ENCODE measurements at places on chromosomes 3 and 15.
A peak's percentile ranks its signal among the peaks of the same experiment; 100 is the strongest.

- no peaks in the 10 kb centered on the region for H3K36me3 ChIP-seq
- no peaks in the 10 kb centered on the region for H3K4me1 ChIP-seq
- DNase-seq: no peak
- peaks cover 28% of the 10 kb centered on the region for H3K27me3 ChIP-seq
Measured at GRCh38 chr3:10548992-10549391, 43.6 kb upstream of the ATP2B2 start.

DNA sequence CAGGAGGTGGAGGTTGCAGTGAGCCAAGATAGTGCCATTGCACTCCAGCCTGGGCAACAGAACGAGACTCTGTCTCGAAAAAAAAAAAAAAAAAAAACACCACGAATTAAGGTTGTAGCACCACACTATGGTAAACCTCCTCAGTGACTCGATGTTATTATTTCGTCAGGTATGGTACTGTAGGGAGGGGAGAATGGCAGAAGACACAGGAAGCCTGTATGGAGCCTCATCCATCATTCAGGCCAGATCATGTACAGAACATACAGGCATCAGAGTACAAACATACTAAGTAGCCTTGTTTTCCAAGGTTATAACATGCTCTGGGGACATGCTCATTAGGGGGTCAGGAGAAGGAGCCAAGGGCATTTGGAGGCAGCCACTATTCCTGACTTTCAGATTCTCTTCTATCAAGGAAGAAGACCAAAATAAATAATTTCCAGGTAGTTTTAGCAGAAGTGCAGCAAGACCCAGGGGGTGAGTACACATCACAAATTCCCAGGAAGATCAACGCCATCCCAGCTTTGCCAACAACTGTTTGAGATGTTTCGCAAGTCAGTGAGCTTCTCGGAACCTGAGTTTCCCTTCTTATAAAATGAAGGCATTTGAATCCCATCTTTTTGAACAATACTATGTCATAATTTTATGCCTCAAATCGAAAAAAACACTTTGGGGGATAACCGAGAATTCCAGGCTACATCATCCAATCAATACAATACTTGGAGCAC is 79.8 kb downstream of the FOXP1 start:
- no peaks in the 10 kb centered on the region for H3K27me3 ChIP-seq
- peaks cover 12% of the 10 kb centered on the region for H3K36me3 ChIP-seq
- no peak for DNase-seq
- H3K27ac ChIP-seq: no peak overlapping the region
- H3K4me3 ChIP-seq: no peak overlapping the region
- H3K4me1 ChIP-seq: peaks cover 11% of the 10 kb centered on the region

DNA sequence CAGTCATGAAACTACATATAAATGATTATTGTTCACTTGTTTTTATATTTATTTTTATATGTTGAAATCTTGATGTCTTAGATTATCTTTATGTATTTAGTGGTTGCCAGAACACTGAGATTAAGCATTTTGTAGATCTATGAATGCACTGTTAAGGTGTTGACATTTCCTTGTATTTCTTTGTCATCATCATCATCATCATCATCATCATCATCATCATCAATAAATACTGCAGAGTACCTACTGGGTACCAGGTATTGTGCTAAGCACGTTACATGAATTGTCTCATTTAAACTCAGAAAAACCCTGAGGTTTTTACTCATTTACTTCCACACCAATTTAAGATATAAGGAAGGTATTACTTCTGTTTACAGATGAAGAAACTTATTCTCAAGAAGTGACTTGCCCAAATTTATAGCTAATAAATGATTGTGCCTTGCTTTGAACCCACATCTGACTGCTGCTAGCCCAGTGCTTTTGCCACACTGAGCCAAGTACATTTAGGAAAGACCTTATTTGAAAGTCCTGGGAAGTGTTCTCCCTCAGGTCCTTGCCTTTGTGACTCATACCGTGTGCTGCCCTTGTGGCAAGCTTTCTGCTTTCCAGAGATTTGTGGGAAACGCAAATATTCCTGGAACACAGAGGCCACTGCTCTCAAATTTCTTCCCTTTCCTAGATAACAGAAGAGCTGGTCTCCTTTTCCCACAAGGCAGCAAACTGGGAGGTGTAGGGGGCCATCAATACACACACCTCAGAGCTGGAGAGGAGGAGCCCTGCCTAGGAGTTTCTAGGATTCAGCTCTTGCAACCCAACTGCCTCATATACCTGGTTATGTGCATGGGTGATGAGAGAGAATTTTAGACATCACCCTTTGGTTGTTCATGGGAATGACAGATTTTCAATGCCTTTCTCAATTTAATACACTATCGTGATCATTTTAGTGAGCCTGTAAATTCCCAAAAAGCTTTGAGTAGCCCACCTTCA is 115.4 kb upstream of the C15orf61 start:
- no peak overlapping the region for H3K27ac ChIP-seq
- peaks cover 12% of the 10 kb centered on the region for H3K4me1 ChIP-seq
- DNase-seq: no peak
- no peaks in the 10 kb centered on the region for H3K27me3 ChIP-seq

- H3K27ac ChIP-seq: no peak overlapping the region
- no peak for DNase-seq
- H3K36me3 ChIP-seq: peaks cover 16% of the 10 kb centered on the region
- H3K27me3 ChIP-seq: no peaks in the 10 kb centered on the region
Measured at GRCh38 chr15:48447657-48448056, 116.4 kb downstream of the DUT start.

DNA sequence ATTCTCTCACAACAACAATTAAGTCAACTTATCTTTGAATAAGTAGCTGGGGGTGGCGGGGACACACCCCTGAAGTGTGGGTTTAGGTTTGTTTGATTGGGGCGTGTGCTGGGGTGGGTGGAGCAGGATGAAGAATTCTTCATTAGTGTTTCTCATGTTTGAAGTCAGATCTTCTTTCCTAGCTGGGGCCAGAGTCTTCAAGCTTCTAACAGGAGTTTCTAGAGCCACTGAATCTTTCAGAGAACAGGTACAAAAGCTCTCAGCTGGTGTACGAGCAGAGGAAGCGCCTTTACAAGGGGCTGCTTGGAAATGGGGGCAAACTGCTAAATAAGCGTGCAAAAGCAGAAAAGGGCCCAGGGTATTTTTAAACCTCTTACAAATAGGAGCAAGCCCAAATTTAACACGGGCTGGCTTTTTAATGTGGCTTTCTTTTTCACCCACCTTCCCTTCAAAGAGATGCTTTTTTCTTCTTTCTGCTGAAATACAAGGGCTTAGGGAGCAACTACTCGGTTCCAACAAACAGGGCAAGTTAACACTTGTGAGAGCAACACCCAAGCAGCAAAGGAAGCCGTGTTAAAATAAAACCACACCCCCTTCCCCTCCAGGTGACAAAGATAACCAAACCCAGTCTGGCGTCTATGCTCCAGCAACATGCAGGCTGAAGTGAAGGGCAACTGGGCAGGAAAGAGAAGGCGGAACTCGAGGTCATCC is 86.9 kb upstream of the RASGRP1 start:
- no peak overlapping the region for H3K27ac ChIP-seq
- peaks cover 7% of the 10 kb centered on the region for H3K4me1 ChIP-seq
- DNase-seq: no peak
- no peaks in the 10 kb centered on the region for H3K36me3 ChIP-seq
- no peaks in the 10 kb centered on the region for H3K27me3 ChIP-seq

GRCh38 chr3:49880581-49881315 is 11.0 kb upstream of the CAMKV start:
- peaks cover 17% of the 10 kb centered on the region for H3K27me3 ChIP-seq
- H3K27ac ChIP-seq: no peak overlapping the region

GRCh38 chr3:152779653-152780052 is 55.3 kb upstream of the P2RY1 start:
- no peak for DNase-seq
- peaks cover 11% of the 10 kb centered on the region for H3K4me1 ChIP-seq
- H3K27ac ChIP-seq: peak overlapping the region; percentile 77
- H3K4me3 ChIP-seq: no peak overlapping the region
